ENCODE measurements at places on chromosomes 1 and 21.

- no peak for DNase-seq
Observed at GRCh38 chr1:230351514-230351913, 74.6 kb downstream of the PGBD5 start.

- no peak for DNase-seq
Observed at GRCh38 chr1:71908303-71908702, 374.0 kb downstream of the NEGR1 start.

DNA sequence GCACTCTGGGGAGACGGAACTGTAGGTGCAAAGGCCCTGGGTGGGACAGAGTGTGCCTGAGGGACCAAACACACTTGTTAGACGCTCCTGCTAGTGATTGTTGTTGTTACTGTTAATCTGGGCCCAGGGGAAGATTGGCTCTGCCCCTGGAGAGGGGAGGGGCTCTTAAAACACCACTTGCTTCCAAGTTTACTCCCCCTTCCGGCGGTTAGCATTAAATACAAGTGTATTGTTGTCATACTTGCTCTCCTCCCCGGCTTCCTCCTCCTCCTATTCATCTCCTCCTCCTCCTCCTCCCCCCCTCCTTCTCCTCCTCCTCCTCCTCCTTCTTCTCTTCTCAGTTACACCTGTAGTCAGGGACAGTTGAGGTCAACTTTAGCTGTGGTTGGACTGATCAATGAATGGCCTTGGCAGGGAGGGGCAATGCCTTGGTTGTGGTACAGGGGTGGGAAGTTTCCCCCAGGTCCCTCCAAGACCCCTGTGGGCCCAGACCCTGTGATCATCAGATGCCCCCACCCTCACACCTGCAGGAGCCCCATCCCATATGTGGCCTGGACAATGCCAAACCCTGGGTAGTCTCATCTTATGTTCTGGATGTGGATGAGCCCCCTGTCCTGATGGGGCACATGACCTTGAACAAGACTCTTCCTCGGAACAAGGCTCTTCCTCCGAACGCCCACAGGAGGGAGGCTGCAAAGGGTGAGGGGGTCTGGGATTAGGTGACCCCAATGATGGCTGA is 217.3 kb downstream of the PTPRU start:
- no peak for DNase-seq

DNA sequence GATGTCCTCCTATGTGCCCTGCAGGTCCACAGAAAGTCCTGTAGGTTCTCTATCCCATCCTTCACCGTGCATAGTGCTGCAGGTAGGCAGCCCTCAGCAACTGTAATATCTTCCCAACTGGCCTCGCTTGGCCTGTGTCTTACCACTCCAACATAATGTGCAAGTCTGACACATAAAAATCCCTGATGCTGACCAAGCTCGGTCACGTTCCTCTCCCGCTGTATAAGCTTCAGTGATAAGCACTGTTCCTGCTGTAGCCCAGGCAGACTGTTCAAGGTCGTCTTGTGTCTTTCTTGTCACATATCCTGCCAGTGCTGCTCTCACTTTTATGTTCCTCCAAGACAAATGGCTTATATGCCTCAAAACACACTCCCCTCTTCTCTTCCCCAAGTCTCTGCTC is 19.4 kb upstream of the KCNE1 start:
- DNase-seq: no peak

GRCh38 chr1:109788695-109789521 is 25.2 kb upstream of the EPS8L3 start:
- no peak for DNase-seq

- no peak for DNase-seq
Observed at GRCh38 chr1:74652711-74653139, 20.9 kb downstream of the ERICH3 start.
